ENCODE measurements at places on chromosomes 6 and 20.

- no peak for DNase-seq
Measured at GRCh38 chr6:135268740-135269139, 87.6 kb downstream of the MYB start.

DNA sequence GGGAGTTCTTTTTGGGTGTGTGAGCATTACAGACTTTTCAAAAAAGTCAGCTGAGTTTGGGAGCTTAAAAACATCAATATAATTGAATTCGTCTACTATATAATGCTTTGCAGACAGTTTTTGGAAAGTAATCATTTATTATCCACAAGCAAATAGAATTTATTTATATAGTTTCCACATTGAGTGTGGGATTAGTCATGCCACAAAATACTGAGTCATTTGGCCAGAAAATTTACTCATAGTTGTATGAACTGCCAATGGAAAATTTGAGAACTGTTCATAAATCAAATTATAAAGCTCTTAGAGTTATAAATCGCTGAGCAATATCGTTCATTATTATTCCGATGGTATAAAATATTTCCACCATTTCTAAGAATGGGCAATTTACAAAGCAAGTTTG, 5.0 kb downstream of the BEND6 start:
- no peak for DNase-seq

DNA sequence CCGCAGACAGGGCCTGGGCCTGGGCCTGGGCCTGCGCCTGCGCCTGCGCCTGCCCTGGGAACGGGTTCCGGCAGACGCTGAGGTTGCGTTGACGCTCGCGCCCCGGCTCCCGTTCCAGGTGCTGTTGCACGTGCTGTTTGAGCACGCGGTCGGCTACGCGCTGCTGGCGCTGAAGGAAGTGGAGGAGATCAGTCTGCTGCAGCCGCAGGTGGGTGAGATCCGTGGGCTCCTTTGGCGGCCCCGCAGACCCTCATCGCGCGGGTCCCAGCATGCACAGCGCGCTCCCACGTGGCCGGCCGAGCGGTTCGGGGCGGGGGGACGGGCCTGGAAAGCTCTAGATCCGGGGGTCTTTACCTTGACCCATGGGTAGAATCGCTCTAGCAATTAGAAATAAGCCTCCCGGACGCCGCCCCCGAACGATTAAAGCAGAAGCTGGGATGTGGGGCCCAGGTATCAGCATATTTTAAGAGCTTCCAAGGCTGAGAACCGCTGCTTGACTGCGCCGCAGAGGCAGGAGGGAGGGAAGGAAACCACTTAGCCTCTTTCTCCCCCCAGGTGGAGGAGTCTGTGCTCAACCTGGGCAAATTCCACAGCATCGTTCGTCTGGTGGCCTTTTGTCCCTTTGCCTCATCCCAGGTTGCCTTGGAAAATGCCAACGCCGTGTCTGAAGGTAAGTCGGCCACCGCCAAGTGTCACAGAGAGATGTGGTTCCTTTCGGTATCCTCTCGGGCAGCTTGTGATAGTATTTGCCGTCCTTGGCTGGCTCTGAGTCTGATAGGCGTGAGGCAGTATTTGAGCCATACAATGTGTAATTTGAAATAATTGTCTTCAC, 508 bp downstream of the NOP56 start:
- DNase-seq, result peak; percentile 12

DNA sequence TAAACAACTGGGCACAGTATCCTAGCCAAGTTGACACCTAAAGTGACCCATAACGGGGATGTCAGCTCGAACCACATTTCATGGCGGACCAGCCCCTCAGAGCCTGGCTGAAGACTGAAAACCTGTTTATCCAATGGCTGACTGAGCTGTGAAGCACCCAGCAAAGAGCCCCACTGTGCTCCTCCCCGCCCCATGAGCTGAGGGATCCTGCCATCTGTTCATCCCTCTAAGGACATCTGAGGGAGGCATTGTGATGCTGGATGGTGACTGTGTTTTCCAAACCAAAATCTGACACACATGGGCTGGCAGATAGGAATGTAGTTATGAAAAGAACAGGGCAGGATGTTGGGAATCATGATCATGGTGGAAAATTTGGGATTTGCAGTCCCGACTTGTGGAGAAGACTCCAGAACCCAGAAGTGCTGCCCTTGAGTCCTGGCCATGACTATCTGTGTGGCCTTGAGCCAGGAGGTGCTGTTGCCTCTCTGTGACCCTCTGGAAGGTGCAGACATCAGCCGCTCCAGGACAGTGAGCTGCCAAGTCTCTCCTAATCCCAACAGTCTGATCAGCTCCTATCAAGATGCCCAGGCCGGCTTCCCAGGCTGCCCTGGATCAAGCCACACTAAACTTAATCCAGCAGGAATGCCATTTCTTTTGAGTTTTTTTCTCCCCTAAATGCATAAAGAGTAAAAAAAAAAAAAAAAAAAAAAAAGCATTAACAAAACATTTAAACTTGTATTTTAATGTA, 5.7 kb downstream of the EDN3 start:
- DNase-seq, result no peak

GRCh38 chr6:43060034-43060754, 763 bp downstream of the KLC4 start:
- DNase-seq, result peak; percentile 88

DNA sequence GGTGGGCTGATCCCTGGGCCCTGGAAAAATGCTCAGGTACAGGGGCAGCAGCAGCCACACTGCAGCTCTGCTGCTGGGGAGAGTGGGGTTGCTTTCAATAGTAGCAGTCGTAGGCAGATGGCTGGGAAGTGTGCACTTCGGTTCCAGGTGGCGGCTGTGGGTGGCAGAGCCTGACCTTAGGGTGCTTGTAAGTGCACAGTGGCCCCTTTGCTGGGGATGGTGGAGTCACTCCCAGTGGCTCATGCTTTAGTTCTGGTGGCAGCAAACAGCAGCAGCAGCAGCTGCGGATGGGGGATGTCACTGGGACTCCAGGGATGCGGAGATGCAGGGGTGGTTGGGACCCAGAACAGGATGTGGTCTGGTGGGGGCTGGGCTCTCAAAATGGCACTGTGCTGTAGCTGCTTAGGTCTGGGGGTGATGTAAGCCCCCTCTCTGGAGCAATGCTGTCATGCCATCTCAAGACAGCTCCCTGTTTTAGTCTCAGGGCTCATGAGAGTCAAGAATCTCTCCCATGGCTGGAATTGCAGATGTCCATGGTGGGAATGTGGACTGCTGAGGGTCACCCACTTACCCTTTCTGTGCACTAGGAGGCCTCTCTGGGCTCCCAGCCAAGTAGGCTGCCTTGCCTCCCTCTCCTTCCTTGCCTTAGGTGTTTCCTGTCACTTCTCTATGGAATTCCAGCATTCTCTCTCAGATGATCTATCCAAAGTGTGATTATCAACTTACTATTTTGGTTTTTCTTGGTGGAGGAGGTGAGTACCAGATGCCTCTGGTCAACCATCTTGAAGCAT, 146.7 kb upstream of the SLC22A23 start:
- no peak for DNase-seq

DNA sequence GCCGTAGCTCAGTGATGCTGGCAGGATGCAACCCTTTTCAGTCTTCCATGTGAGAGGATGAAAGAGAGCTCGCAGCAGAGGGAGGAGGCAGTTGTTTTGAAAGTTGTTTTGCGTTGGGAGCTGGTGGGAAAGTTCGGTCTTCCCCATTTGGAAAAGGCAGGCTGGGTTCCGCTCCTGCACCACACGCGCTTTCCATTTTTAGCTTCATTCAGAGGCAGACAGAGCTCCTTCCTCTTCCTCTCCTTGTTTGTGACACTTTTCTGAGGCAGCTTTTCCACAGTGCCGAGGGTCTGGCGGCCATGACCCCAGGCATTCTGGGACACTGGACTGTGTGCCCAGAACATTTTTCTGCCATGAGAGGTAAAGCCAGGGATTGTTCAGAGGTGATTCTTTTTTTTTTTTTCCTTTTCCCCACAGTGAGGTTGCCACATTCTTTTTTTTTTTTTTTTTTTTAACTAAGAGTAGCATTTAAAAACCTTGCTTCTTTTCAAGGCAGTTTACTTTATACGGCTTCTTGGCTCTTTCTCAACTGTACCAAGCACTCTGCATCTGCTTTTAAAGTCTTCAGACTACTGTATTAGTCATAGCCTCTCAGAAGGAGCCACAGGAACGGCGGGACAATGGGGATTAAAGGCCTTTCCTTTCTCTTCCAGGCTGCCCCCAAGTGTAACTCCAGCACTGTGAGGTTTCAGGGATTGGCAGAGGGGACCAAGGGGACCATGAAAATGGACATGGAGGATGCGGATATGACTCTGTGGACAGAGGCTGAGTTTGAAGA, 1.6 kb downstream of the PRDM1 start:
- peak; percentile 28 for DNase-seq

DNA sequence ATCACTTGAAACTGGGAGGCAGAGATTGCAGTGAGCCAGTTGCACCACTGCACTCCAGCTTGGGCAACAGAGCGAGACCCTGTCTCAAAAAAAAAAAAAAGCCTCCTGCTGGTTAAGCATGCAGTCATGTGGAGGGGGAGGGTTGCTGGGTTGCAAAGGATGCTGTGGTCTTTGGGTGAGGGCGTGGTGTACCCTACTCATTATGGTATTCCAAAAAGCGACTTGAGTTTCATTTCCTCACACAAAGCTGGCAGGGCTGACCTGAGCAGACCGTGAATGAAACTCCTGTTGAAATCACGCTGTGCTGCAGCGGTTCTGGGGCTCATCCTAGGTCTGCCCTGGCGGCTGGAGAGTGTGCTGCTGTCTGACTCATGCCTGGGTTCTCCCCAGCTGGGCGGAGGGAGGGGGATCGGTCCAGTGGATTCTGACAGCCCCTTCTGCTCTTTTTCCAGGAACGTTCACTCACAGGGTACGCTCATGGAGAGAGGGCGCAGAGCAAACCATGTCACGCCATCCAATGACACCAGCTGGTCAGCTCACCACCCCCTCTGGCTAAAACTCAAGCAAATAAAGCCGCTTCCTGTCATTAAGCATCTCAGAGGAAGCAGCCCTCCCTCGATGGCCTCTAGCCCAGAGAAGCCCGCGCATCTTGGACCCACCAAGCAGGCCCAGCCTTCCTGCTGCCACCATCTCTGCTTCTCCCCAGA, 166.2 kb downstream of the SCML4 start:
- peak; percentile 59 for DNase-seq
